ENCODE measurements at places on chromosomes 6 and 20. TPM values are rescaled to one million over a fixed set of nuclear protein-coding genes. Genes with fewer than 3 reads are reported as not detected.

RIPOR3 gene
- total RNA-seq = 13.7 TPM

RSPH9 gene
- 0.24 TPM for total RNA-seq

MCHR2 gene
- not detected for total RNA-seq

GSTA3 gene
- total RNA-seq = not detected

STMND1 gene
- total RNA-seq = not detected

CCN6 gene
- not detected for total RNA-seq

OPRM1 gene
- not detected for total RNA-seq

TCF15 gene
- not detected for total RNA-seq

MEP1A gene
- not detected for total RNA-seq

ANGPT4 gene
- not detected for total RNA-seq

RREB1 gene
- 11.1 TPM for total RNA-seq

SYCP2 gene
- total RNA-seq = 0.52 TPM

MUC21 gene
- total RNA-seq = not detected

HLA-DMA gene
- 1.0 TPM for total RNA-seq

CRISP2 gene
- total RNA-seq = not detected

RAD21L1 gene
- 0.52 TPM for total RNA-seq

MROH8 gene
- 0.39 TPM for total RNA-seq

DPPA5 gene
- not detected for total RNA-seq

PROCR gene
- 80.6 TPM for total RNA-seq

MLN gene
- not detected for total RNA-seq

GRIK2 gene
- 0.65 TPM for total RNA-seq

CHRNA4 gene
- total RNA-seq = not detected

SYTL3 gene
- 1.4 TPM for total RNA-seq

SLC35F1 gene
- under 0.01 TPM for total RNA-seq

HLA-DRB5 gene
- total RNA-seq = not detected

UST gene
- total RNA-seq = 8.9 TPM

THBD gene
- 6.5 TPM for total RNA-seq

UNC5CL gene
- 0.13 TPM for total RNA-seq

All from epithelial cell of alveolus of lung (primary cell).